ENCODE measurements at places on chromosomes 7 and 10.
A peak's percentile ranks its signal among the peaks of the same experiment; 100 is the strongest.

GRCh38 chr10:3423384-3423783 is 250.8 kb upstream of the PITRM1 start:
- DNase-seq, result no peak

DNA sequence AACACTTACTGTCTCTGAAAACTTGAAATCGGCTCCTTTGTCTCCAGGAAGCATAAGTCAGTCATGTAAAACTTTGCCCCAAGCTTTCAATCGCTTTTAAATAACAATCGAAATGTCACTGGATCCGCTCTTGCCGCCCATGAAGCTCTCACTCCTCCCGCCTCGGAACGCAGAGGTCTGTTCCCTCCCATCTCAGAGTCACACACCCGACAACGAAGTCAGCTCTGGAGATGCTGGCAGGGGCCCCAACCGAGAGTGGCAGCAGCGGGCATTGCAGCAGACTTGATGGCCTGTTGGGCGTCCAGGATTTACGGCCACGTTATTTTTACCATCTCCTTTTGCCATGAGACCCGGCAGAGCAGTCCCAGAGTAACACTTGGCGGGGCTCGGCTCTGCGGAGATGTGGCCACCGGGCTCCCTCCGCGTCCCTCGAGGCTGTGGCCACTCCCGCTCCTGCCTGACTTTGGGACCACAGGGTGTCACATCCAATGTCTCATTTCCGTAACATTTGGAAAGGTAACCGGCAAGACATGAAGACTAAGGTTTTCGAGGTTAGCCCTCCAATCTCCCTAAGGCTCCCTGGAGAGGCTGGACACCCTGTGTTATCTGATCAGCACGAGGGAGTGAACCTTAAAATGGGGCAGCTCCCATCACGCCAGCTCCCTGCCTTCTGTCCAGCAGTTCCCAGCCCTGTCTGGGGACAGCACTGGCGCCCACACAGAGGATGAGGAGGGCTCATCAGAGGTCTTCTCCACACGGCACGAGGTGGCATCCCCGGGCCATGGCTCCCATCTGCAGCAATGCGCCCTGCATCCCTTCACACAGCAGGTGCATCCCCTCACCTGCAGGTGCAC is 62.8 kb upstream of the ADGRA1 start:
- DNase-seq, result no peak

DNA sequence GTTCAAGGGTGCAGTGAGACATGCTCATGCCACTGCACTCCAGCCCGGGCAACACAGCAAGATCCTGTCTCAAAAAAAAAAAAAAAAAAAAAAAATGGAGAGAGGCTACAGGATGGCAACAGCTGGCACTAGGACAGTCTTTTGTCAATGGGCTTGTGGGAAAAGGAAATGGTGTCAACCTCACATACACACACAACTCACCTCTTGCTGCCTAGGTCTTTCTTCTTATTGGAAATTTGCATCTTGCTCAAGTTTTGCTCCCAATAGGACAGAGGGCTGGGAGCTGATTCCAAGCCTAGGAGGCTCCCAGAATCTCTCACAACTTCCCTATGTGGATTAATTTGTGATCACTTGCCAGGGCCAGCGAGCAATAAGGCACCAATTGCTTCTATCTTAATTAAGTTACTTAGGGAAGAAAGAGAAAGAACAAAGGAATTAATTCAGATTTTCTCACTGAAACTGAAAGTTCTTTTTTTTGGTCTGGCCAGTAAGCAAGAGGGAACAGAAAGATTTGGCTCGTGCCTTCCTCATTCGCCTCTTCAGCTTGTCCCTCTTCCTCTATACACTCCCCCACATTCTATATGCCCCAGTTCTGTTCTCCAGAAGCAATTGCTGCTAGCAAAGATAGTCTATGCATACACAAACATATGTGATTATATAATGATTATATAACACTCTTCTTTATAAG is 33.8 kb downstream of the MAP3K8 start:
- no peak for DNase-seq

GRCh38 chr7:151629713-151630272 is 110.1 kb upstream of the RHEB start:
- no peak for DNase-seq

DNA sequence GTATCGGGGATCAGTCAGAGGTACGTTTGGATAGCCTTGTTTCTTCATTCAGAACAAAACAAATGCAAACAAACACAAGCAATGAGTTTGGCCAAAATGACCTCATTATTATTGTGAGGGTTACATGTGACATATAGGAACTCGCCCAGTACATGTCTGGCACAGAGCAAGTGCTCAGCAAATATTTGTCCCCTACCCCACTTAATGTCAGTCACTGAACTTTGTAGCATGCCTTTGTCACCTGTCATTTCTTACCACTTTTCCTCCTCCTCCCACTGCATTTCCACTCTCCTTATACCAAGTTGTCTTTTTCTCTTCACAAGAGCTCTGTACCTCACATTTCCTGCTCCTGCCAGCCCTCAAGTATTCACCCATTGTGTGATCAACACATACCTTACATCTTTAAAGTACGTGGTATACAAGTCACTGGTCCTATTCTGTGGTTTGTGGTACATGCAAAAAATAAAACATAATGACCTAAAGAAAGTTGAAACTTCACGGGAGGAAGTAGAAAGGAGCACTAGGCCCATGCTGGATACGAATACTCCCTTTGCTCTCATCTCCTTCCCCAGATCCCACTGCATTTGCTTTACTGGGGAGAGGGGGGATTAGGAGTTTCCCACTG is 236.0 kb downstream of the INHBA start:
- DNase-seq, result no peak

- no peak for DNase-seq
Measured at GRCh38 chr10:55410415-55410885, 609.4 kb upstream of the PCDH15 start.

DNA sequence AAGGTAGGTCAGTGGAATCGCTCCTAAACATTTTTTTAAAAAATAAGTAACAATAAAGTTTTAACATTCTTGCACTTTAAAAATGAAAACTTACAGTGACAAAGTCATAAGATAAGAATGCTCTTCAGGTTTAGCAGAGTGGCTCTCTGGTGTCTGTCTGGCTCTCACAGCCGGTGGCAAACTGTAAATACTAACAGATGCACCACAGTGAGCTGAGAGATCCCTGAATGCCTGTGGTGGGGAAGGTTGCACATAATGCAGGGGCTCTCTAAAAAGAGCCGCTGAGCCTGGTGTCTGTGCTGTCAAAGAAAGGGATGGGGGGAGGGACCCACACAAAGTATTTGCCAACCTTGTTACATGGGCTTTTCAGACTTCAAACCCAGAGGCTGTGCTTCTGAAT is 498.3 kb downstream of the CCSER2 start:
- no peak for DNase-seq

DNA sequence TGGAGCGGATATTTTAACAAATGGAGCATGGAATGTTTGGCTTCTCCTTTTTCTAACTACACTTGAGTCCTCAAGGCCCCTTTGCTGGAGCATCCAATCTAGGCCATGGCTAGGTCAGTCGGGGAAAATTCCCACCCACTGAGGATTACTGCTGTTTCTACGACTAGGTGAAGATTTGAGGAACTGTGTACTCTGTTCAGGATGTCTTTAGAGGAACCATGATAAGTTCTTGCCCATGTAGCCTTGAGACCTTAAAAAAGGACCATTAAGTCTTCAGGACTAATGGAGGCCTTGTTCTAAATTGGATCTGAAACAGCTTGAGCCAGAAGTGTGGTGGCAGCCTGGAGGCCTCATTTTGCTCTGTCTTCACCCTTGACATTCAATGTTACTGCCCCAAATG is 6.2 kb downstream of the AGK start:
- no peak for DNase-seq

- peak; percentile 58 for DNase-seq
Measured at GRCh38 chr7:144513334-144513733, 109.8 kb upstream of the NOBOX start.

GRCh38 chr10:80324086-80324485 is 32.5 kb downstream of the DYDC1 start:
- DNase-seq, result peak; percentile 13

DNA sequence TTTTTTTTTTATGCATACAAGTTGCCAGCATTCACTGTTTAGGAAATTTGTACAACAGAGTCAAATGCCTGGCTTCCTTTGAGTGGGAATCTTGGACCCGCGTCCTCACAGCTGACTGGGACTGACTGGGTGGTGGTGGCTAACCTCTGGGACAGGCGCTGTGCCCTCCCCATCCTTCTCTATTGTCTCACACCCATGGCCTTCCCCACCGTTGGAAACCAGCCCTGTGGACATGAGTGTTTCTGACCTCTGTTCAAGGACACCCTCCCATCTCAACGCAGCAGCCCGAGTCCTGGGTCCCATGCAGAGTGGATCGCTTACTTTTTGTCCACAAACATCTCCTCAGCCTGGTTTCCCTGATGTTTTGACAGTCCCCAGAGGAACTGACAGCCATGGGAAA is 125.1 kb upstream of the PPIF start:
- no peak for DNase-seq

GRCh38 chr10:124916098-124916584 is 25.8 kb upstream of the ZRANB1 start:
- no peak for DNase-seq

- DNase-seq, result no peak
Measured at GRCh38 chr10:57119684-57120083, 758.6 kb upstream of the ZWINT start.

- no peak for DNase-seq
Measured at GRCh38 chr10:35870665-35871310, 228.7 kb upstream of the FZD8 start.

DNA sequence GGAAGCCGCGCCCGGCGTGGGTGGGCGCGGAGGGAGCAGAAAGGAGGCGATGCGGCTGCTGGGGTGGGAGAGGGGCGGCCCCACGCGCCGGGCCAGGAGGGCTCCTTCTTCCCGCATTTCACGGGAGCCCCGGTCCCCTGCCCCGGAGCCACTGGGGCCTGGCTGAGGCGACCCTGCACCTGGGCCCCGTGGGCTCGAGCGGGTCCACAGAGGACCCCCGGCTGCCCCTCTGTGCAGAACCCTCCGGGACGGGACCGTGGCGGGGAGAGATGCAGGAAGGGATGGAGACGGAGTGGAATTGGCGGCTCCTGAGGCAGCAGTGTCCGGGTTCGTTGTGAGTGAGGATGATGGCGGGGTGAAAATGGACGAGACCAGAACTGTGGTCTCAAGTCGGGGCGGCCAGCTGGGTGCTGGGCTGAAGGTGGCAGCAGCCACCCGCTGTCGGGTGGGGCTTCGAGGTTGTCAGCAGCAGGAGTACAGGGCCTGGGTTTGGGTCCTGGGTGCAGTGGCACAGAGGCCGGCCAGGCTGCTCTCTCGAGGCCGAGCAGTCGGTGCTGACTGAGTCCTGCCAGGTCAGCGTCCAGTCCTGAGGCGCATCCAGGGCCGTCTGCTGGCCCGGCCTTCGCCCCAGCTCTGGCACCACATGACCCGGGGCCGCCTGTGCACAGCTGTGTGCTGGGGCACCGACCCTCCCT is 80.4 kb downstream of the VIPR2 start:
- DNase-seq, result no peak

DNA sequence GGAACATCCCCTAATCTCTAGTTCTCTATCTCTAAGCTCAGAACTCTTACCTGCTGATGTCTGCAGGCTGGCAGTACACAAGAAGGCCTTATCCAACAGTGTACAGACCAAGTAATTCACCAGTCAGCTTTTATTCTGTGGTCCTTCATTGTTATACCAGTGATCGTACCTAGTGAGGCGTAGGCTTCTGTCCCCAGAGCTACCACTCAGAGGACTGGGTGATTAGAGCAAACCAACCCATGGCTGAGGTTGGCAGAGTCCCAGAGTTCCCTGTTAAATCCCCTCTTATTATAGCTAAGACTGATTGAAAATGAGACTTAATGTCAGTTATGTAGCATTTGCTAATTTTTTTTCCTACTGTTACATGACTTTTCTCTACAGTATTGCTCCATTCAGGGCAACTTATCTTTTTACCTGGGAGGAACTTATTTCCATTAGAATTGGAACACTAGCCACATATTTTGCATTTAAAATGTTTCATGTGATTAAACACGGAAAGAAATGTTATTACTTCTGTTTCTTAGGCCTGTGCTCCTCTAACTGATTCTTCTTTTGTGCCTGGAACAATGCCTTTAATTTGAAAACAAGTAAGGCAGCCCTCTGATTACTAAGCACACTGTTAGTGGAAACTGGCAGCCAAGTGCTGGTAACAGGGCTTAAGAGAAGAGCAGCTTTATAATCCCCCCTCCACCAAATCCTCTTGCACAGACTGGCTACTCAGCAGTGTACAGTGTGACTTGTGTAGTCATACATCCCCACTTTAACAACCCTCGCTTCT is 127.2 kb downstream of the LRRC4 start:
- no peak for DNase-seq

- no peak for DNase-seq
Measured at GRCh38 chr10:73817826-73818225, 6.4 kb upstream of the NDST2 start.

DNA sequence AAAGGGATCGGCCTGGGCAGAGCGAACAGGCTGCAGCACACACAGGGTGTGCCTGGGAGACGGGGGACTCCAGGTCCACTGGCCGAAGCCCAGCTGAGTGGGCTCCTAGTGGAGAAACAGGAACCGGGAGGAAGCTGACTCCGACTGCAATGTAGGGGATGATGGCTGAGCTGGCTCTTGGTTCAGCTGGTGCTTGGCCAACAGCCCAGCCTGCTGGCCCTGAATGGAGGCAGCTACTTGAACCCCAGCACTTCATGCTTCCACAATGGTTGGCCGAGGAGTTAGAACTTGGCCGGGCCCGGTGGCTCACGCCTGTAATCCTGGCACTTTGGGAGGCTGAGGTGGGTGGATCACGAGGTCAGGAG is 27.0 kb upstream of the FRAT2 start:
- no peak for DNase-seq

GRCh38 chr7:98802781-98803110 is 67.1 kb downstream of the TMEM130 start:
- no peak for DNase-seq

GRCh38 chr10:17430647-17431355 is 23.6 kb downstream of the ST8SIA6 start:
- no peak for DNase-seq

- DNase-seq, result no peak
Measured at GRCh38 chr10:118349235-118349634, 7.1 kb upstream of the FAM204A start.

GRCh38 chr10:32795598-32796183 is 162.3 kb downstream of the ITGB1 start:
- DNase-seq, result no peak

DNA sequence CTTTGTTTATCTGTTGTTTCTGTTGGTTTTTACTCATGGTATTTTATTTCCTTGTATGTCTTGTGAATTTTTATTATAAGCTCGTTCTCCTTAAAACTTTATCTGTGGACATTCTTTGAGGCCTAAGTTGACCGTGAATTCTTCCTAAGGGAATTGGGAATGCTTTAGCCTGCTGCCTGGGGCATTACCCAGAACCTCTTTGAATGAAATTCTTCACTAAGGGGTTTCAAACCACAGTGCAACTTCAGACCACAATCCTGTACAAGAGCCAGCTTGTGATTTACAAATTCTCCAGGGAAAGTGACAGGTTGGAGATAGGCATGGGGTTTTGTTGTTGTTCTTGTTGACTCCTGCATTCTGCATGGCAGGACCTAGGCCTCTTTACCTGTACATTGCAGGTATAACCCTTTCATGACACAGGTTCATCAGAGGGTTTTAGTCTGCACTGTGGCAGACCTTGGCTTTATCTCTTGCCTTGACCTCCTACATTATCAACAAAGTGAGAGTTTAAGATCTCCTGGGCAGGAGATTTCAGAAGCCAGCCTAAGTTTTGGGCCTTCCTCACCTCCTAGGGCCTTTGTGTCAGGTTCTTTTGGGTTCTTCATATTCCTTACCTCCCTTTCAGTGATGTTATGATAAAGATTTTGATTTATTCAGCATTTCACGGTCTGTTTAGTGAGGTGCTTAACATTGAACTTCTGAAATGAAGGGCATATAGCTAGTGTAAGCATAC is 70.2 kb downstream of the ABCC2 start:
- DNase-seq, result no peak

All from NCI-H2171 (cell line).